Endothelial cell of umbilical vein (primary cell): ENCODE measurements at places on chromosomes 6 and 20. TPM values are rescaled to one million over a fixed set of nuclear protein-coding genes. Genes with fewer than 3 reads are reported as not detected.

VARS1 gene
- 36.5 and 37.4 TPM in 2 replicates for polyA plus RNA-seq

VGLL2 gene
- polyA plus RNA-seq: not detected in 2 replicates

SAMD5 gene
- polyA plus RNA-seq: 0.46 and 0.75 TPM in 2 replicates

TBXT gene
- not detected in 2 replicates for polyA plus RNA-seq

- DNase-seq: no peak
These were observed 187.5 kb downstream of the MOXD1 start for GRCh38 chr6:132213732-132214131.

- no peak for DNase-seq
These were observed 8.7 kb upstream of the MYBL2 start for GRCh38 chr20:43658069-43658722.

GRCh38 chr6:77548662-77549366, 85.5 kb upstream of the HTR1B start:
- no peak for DNase-seq

DNA sequence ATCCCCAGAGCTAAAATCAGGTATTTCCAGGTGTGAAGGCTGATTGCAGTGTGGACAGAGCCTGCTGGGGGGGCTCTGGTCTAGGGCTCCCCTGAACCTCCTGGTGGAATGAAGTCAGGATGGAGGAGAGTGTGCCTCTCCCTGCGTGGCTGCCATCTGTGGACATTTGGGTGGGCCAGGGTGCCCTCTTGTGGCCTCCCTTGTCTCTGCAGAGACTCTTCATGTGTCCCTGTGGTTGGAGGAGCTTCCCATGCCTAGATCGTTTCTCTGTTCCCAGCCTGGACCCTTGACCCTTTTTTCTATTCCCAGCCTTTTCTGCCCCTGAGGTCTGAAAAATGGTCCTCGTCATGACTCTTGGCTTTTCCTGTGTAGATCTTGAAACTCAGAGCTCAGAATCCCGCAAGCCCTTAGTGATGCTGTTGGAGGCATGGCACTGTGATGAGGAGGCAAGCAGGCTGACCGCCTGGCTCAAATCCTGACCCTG, 9.9 kb upstream of the PSMF1 start:
- DNase-seq: peak; percentile 35

- DNase-seq: peak; percentile 19
These were observed 395.8 kb upstream of the MARCKS start for GRCh38 chr6:113461153-113461932.

DNA sequence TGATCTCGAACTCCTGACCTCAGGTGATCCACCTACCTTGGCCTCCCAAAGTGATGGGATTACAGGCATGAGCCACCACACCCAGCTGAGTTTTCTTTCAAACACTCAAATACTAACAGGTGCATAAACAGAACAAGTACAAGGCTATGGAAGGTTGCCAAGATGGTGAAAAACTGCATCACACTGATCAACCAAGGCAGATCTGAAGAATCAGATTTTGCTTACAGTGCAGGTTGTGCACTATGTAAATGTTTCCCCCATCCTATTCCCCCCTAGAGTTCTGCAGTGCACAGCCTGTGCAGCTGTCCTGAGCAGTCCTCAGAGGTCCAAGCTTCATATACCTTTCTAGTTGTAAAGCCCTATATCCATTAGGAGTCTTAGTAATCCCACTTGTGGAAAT, 73.0 kb downstream of the GFRA4 start:
- DNase-seq: no peak

DNA sequence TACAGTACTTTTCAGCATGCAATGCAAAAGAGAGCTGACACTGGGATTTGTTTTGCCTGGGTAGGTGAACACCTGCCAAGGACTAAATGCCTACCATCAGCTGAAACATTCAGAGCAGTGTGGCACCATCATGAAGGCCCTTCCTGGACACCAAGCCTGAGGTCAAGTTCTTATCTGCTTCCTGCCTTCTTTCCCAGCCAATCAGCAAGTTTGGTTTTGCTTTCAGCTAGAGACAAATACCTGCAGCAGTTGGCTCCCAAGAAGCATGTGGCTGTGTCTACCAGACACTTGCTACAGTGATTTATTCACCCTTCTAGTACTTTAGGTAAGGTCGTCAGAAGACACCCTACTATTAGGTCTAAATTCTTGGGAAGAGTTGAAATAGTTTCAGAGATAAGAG, 112.8 kb downstream of the TBX18 start:
- DNase-seq: peak; percentile 40

DNA sequence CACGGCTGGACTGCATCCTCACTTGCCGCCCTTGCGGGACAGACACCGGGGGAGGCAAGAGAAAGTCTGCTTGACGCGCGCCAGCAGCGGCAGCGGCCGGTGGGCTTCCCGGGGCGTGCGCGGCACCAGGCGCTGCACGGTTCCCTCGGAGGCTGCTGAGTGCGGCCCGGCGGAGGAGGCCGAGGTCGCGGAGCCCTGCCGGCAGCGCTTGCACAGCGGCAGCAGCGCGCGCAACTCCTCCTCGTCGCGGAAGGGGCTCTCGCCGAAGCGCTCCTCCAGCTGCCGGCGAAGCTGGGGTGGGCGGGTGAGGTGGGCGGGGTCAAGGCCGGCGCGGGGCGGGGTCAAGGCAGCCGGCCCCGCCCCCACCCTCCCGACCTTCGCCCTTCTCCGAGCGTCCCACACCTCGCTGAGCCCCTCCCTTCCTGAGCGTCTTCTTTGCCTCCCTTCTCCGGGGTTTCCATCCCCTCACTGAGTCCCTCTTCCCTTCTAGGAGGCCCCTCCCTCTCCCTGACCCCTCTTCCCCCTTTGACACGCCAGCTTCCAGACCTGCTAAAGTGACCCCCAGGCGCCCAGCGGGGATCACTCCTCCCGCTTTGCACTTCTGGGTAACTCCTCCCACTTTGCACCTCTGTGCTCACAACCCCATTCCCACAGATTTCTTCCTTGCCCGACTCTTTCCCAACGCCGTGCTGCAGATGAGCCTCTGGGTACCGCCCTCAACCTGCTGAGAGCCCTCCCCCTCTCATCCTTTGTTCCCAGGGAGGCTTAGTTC, 8.8 kb downstream of the DUSP15 start:
- DNase-seq: peak; percentile 56

DNA sequence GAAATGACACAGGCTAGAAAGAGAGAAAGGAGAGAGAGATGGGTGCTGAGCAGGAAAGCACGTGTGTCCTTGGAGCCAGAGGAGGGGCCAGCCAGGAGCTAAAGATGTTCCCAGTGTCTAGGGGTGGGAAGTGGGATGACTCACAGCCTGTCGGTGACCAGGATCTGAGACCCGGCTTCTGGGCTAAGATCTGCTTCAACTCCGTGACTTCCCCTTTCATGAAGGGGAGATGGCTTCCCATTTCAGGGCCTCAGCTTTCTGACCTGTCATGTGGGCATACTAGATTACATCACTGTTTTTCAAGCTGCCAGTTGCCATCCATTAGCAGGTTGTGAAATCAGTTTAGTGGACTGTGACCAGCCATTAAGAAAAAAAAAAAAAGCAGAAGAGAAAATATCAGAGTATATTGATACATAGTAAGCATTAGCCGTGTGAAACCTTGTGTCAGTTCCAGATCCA, 5.4 kb downstream of the TGM3 start:
- DNase-seq: no peak

- DNase-seq: no peak
These were observed 63.5 kb downstream of the NUDT3 start for GRCh38 chr6:34328969-34329368.

GRCh38 chr6:41375598-41376151, 40.3 kb downstream of the NCR2 start:
- no peak for DNase-seq

GRCh38 chr6:1311400-1312202, at the start of gene FOXQ1:
Gene FOXQ1 (plus strand): TSS chr6:1312098. CDS start chr6:1312705, 607 bp downstream.
- DNase-seq: peak; percentile 6

DNA sequence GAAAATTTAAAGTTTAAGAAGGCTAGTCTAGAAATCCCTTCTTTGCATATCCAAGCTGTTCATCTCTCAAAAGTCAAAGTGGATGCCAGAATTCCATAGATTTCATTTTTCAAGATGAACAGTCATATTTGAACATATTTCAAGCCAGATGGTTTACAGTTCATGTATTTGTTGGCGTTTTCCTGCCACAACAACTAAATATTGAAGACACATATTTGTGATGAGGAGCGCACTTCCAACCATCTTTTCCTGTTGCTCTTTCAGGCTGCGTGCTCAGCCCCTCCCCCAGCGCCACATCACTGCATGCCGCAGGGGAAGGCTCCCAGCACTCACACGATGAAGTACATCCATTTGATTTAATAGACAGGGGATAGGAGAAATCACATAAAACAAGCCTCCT, 5.9 kb upstream of the NOX3 start:
- no peak for DNase-seq
